ENCODE measurements at places on chromosomes 5 and 9.
A peak's percentile ranks its signal among the peaks of the same experiment; 100 is the strongest.

DNA sequence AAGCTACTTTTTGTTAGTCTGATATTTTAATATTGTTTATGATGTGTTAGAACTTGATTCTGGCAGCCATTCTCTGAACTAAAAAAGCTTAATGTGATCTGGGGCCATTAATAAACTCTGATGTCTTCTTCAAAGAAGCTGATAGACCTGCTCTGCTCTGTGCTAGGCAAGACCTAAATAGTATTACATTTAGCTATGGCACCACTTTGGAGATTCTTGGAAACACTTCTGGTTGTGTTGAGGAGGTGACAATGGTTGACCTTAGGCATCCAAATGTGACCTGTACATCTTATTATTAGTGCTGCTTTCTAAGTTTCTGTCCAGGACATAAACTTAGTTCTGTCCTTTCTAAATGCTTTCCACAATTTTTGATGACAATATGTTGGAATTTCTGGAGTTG lies 21.7 kb upstream of the SCGB3A2 start:
- no peak for DNase-seq

DNA sequence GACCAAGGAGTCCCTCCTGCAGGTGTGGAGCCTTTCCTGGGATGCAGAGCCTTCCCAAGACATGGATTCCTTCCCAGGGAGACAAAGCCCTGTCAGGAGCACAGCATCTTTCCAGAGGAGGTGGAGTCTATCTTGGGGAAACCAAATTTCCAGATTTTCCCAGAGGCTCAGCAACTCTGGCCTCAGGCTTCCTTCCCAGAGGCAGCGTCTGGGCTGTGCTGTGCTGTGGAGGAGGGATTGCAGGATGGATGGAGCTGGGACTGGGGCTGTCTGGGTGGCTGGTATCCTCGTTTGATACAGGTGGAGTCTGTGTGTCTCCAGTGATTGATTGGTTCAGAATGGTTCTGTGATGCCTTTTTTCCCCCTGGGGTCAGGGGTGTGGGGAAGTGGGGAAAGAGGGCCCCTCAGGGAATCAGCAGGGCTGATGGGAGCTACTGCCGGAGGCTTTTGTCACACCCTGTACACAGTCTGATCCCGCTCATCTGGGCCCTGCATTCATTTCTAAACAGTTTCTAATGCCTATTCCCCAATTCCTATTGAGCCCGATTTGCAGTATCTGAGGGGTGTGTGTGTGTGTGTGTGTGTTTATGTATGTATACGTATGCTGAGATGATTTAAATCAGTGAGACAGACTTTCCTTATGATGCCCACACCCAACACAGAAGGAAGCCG lies 16.0 kb downstream of the OR13J1 start:
- DNase-seq = no peak

DNA sequence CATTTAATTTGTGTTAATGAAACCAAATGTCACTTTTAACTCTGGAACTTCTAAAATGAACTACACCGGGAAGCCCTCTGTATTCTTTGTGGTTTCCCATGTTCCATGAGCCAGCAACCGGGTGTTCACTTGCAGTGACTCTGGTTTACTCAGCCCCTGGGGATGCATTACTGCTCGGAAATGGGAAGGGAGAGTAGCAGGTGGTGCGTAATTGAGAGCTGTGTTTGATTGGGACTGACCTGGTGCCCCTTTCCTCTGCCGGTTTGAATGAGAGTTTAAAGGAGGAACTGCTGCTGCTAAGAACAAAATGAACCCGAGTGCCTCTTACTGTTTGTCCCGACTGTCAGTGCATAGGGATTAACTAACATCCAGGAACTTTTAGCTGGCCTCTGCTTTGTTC lies 100.1 kb upstream of the DHFR start:
- DNase-seq = peak; percentile 7

GRCh38 chr5:148455185-148455584 lies 71.4 kb downstream of the FBXO38 start:
- no peak for DNase-seq

GRCh38 chr9:114216081-114216480 lies 60.7 kb downstream of the COL27A1 start:
- no peak for DNase-seq

- DNase-seq = no peak
These were observed 1.3 kb downstream of the IRX2 start for GRCh38 chr5:2750026-2750757.

DNA sequence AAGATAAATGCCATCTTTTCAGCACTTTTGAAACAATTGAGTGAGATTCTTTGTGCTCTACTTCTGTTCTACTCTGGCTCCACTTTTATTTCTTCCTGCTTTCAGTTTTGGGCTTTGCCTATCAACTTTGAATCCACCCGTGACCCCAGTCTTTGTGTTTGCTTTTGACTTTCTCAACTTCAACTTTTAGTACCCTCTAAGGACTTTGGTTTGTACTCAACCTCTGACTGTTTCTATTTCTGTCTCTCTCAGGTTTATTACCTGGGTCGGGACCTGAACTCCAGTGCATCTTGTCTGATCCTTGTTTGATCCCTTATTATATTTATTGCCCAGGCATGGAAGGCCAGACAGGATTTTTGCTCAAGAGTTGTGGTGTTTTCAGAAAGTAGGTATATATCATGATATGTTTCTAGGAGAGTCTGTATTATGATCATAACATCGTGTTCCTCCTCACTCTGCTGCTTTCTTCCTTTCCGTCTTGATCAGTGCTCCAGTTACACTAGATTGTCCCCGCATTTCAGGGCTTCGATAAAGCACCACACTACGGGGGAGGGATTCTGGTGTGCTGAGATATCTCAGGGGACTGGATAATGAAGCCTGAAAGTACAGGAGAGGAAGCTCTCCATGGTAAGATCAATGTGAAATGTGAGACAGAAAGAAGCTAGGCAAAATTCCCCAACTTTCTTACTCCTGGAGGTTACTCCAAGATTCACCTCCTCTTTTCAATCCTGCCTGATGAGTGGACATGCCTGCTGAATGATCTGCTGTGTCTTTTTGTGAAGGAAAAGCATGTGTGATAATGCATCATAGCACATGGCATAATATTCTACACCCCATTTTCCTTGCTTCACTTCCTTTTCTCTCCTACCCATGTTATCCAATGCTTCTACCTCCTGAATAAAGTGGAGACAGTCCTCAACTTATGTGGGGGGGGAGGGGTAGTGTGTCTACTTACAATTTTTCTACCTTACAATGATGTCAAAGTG lies 155.5 kb upstream of the GRIN3A start:
- no peak for DNase-seq

DNA sequence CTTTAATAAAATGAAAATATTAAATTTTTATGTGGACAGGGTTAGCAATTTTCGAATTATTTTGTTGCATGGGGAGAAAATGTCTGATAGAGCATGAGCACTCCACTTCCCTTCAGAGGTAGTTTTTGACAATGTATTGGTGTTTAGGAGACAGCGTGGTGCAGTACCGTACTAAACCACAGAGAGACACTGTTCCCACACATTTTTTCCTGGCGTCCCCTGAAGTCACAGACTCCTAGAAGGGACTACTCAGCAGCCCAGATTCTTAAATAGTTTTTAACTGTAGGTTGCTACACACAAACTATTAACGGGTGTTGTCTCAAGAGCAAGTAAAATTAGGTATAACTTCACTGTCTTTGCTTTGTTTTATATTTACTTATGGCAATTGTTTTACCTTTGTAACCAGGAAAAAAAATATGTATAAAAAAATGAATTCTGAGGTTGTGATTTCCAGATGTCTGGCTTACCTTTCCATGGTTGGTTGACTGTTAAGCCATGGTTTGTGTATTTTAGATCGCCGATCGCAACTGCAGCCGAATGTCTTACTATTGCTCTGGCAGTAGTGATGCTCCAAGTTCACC lies 171.2 kb downstream of the DOCK8 start:
- DNase-seq = no peak
